ENCODE measurements at places on chromosomes 6 and 20.

GRCh38 chr20:41176711-41177552 is 39.6 kb downstream of the PLCG1 start:
- no peak for DNase-seq

GRCh38 chr6:23448281-23448680 is 677.7 kb upstream of the NRSN1 start:
- DNase-seq, result no peak

DNA sequence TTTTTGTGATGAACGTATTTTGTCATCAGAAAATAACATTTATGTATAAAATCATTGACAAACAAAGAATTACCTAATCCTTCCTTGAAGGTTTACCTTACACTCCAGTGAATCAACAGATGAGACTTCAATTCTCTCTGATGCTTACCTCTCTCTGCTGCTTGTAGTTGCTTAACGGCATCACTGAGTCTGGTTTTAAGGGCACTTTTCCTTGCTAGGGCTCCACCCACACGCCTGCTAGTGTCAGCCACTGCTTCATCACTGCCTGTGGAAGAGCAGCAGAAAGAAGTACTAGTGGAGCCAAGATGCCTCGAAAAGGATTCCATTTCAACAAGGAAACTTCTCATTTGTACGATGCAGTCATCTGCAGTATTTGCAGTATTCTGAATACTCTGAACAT is 63.0 kb downstream of the FAM229B start:
- no peak for DNase-seq

- DNase-seq, result no peak
Observed at GRCh38 chr20:11727708-11728107, 190.0 kb upstream of the BTBD3 start.
